Kidney tubule cell (primary cell): ENCODE measurements at places on chromosomes 11 and 22.

DNA sequence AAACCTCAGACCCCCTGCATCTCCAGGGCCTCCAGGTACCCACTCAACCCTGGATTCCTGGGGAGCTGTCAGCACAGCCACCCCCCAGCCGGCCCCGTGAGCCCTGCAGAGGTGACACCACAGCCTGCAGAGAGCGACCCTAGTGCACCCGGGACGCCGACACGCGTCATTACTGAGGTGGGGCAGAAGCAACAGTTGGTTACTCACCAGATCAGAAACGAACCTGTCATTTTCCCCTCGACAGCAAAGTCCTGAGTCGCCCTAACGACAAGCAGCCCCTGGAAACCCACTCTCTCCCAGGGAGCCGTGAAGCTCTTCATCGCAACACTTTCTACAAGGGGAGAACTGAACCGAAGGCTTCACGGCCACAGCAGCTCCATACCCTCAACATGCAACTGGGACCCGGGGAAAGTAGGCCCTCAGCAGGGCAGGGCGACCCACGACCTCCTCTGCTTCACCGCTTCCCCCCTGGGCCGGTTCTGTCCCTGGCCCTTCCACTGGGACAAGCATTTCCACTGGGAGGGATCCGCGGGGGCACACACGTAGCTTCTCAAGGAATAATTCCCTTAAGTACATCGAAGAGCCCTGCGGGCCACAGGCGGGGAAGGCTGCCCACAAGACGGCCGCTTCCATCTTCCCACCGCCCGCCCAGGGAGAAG lies 1.6 kb downstream of the BRD1 start:
- peak; percentile 63 for DNase-seq

DNA sequence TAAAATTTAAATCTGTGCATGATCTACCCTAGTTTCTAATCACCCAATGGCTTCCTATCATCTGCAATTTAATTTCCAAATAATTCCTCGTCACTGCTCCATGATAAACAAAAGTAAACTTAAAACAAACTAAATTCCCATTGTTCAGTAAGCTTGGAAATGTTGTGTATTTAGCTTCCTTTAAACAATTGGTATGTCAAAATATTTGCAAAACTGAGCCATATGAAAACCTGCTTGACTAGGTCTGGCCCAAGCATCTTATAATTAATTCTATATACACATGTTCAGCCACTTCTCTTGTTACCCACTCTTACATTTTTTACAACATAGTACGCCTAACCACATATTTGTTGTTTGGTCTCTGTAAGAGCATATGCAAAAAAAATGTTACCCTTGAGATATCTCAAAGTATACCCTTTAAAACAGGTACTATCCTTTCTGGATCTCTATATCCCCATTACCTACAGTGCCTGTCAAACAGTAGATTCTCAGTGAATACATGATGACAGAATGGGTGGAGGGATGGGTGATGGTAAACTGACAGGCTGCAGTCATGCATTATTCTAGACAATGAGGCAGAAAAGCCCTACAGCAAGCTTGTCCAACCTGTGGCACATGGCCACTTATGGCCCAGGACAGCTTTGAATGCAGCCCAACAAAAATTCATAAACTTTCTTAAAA lies 1277.9 kb upstream of the TENM4 start:
- DNase-seq = no peak

DNA sequence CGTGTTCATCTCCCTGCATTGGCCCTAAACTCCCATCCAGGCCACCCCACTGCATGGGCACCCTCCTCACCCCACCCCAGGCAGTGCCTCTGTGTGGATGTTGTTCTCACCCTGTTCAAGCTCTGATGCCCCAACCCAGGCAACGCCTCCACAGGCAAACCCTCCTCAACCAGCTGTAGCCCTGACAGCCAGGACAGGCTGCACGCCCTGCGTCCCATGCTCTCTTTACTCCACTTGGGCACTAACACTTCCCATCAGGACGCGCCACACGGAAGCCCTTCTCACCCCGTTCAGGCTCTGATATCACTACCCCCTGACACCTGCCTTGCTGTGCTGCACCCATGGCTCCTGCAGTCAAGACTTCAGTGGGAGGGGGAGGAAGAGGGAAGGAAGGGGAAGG lies 47.9 kb downstream of the KCNJ1 start:
- no peak for DNase-seq

DNA sequence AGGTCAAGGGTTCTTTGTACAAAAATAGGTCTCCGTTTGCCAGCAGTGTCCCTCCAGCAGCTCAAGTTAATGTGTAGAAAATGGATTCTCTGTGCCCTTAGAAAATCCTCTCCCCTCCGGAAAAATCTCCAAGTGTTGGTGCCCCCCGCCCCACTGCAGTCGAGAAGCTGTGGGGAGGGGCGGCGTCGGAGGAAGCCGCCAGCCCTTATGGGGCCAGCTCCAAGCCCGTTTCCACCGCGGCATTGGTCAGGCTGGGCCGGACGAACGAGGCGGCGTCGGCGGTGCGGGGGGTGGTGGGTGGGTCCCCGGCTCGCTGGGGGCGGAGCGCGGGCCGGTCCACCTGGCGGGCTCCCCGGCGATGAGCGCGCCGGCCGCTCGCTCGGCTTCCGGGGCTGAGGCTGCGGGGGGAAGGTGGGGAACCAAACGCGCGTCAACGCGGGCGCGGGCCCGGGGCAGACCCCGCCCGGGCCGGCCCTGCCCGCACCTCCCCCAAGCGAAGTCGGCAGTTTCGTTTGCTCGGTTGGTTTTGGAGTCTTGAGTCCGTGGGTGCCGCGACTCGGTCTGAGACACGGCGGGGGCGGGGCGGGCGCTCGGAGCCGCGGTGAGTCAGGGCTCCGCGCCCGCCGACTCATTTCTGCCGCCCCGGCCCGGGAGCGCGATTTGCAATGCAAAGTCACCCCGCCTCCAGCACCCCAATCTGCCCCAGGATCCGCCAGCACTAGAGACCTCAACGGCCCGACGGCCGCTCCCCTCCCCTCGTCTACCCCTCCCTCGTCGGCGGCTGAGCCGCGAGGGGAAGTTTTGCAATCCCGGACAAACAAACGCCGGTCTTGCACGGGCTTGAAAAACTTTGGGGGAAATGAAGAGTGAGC lies 1.4 kb downstream of the ASCL2 start:
- no peak for DNase-seq

GRCh38 chr22:27867085-27867952 lies 51.7 kb downstream of the PITPNB start:
- DNase-seq = no peak

- DNase-seq = no peak
Observed at GRCh38 chr22:46586123-46586519, 34.1 kb upstream of the GRAMD4 start.

DNA sequence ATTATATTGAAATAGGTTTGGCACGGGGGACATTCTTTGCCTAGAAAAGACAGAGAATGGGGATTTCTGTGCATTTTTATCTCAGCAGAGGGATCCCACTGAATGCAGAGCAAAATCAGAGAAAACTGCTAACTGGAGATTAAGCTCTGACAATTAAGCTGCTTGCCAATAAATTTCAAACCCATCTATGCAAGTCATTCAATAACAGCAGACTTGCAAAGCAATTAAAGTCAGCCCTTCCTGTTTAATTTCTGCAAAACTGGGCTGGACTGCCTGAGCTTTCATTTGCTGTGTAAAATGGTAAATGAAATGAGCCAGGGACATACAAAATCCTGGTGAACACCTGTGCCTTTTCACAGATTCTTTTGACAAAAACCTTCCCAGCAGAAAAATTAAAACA lies 1273.9 kb upstream of the CNTN5 start:
- no peak for DNase-seq

DNA sequence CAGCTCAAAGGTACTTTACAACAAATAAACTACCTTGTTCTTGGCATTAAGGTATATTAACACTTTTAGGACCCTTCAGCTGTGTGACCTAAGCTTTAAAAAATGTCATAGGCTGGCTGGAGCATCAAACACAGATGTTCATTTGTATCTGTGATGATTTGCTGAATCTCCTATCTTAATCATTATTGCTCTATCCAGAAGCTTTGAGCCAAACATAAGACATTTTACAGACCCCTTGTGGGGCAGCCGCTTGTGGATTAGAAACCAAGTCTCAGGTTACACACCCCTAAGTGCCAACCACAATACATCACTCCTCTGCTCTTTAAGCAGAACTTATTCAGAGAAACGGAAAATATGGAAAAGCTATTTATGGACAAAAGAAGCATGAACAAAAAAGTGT lies 394.2 kb upstream of the CCDC90B start:
- DNase-seq = no peak

- peak; percentile 83 for DNase-seq
Observed at GRCh38 chr11:44979543-44980399, 29.1 kb upstream of the TP53I11 start.

DNA sequence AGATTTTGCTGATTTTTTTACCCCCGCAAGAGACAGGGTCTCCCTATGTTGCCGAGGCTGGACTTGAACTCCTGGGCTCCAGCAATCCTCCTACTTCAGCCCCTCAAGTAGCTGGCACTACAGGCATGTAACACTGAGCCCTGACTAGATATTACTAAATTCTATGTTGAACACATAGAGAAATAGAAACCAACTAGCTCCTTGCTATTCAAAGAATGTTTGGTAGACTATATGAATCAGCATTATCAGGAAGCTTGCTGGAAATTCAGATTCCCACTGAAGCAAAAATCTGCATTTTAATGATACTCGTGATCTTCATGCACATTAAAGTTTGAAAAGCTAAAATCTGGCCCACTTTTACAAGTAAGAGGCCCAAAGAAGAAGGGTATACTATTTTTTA lies 11.9 kb downstream of the TMEM41B start:
- no peak for DNase-seq

DNA sequence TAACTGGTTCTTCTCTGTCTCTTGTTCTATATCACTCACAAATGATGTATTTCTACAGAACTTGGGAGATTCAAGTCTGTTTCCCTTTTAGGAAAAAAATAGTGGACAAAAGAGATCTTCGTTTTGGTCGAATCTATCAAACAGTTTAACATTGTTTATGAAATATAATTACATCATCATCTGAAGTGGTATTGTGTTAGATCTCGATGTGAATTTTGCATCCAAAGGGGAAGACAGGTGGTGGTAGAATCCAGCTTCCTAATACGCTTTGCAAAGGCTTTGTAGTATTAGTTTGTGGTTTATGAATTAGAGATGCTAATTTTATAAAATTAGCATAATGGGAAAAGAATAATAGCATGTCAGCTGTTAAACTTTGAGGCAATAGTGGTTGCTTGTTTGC lies 3.4 kb downstream of the SIK2 start:
- DNase-seq = no peak

DNA sequence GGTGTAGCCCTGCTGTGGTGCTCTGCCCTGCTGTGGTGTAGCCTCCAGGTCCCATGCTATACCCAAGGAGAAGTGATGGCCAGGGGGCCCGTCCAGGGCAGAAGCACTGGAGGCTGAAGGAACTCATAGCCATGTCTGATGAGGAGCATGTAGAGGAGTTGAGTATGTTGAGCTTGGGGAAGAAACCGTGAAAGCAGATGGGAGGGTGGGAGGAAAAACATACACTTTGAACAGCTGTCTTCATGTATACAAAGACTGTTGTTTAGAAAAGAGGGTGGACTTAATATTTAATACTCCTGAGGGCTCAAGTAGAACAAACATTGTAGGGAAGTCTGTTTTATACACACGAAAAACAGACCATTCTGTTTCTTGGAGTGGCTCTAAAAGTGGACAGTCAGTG lies 26.6 kb upstream of the TTC12 start:
- no peak for DNase-seq

DNA sequence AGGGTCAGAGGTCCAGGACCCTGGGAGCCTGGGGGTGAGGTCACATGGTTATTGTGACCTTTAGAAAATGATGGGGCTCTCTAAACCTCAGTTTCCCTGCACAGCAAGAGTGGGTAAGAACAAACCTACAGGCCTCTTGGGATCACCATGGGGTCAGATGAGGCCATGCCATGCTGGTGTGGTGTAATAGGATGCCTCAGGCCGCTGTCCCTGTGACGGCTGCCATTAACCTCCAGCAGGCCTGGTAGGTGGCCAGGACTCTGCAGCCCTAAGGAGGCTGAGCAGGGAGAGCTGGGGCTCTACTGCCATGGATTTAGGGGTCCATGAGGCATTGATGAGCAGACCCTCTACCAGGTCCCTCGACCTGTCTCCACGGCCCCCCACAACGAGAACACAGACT lies 265.5 kb downstream of the CTTN start:
- no peak for DNase-seq

DNA sequence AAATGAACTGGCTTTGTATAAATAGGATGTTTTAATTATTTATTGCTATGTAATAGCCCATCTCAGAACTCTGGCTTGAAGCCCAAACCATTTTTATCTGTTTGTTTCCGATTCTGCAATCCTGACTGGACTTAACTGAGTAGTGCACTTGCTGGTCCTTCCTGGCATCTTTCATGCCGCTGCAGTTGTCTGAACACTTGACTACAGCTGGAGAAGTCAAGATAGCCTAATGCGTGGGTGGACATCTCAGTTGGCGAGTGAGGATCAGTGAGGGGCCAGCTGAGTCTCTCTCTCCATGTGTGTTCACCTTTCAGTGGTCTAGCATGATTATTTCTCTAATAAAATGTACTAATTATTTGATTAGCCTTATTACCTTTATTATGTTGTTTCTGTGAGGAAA lies 105.8 kb downstream of the PRMT3 start:
- DNase-seq = no peak

GRCh38 chr11:28535677-28536076 lies 427.5 kb downstream of the METTL15 start:
- peak; percentile 65 for DNase-seq

- DNase-seq = no peak
Observed at GRCh38 chr22:21866833-21867527, 465 bp downstream of the MAPK1 start.

- DNase-seq = no peak
Observed at GRCh38 chr11:114813189-114813718, 134.9 kb downstream of the NXPE2 start.

DNA sequence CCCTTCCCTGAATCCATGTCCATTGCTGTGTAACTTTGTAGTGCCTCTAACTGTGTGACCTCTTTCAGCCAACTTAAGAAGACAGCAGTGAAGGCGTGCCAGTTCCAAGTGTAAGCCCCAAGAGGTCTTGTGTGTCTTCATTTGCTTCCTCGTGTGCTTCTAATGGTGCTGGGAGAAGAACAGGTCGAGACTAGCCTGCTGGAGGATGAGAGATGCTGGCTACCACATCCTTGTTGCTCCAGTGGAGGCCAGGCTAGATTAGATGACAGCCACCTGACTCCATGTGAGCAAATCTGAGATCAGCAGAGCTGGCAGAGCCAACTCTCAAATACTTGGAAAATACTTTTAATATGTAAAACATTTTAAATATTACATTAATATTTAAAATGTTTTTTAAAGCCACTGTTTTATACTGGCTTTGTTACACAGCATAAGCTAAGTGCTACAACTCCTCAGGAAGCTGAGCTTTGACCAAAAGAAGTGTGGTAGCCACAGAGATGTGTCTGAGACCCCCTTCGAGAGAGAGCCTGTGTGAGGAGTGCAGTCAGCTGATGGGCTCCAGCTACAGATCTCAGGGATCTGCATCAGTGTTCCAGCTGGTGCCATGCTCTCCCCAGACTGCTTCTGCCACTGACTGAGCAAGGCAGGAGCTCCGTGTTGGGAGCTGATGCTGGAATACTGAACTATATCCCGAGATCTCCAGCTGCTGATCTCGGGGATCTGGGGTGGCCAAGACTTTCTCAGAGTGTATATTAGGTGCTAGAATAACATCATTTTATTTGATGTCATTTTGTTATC lies 8.9 kb downstream of the KCNJ11 start:
- no peak for DNase-seq

- no peak for DNase-seq
Observed at GRCh38 chr22:21978564-21979386, 3.8 kb downstream of the TOP3B start.

GRCh38 chr11:125155767-125156166 lies 8.8 kb upstream of the PKNOX2 start:
- DNase-seq = no peak

GRCh38 chr22:22548910-22549309 lies 10.2 kb downstream of the PRAME start:
- no peak for DNase-seq

GRCh38 chr11:67604815-67605214 lies 1.9 kb upstream of the NDUFV1 start:
- no peak for DNase-seq
